Epithelial cell of proximal tubule (primary cell): ENCODE measurements at places on chromosomes 12 and 14. TPM values are rescaled to one million over a fixed set of nuclear protein-coding genes. Genes with fewer than 3 reads are reported as not detected.

DNA sequence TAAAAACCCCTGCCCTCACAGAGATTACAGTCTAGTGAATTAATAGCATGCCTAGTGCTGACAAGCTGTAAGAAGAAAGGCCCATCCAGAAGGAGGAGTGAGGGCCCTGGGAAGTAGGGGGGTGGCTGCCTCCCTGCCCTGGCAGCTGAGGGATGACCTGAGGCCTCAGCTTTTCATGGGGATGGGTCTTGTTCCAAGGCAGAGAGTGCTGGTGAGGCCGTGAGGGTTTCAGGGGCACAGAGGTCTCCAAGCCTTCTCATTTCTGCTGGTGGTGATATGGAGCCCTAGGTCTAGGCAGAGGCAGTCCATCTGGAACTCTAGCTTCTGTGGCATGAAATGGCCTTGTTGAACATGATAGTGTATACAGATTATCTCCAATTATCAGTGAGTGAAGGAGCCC lies 114.4 kb downstream of the ZFP36L1 start:
- no peak for DNase-seq

- DNase-seq: no peak
These were observed 99.8 kb downstream of the DAD1 start for GRCh38 chr14:22489244-22489545.

- no peak for DNase-seq
These were observed 27.6 kb downstream of the TDP1 start for GRCh38 chr14:89983375-89983774.

- no peak for DNase-seq
These were observed 7.7 kb downstream of the GATC start for GRCh38 chr12:120453977-120454376.

DNA sequence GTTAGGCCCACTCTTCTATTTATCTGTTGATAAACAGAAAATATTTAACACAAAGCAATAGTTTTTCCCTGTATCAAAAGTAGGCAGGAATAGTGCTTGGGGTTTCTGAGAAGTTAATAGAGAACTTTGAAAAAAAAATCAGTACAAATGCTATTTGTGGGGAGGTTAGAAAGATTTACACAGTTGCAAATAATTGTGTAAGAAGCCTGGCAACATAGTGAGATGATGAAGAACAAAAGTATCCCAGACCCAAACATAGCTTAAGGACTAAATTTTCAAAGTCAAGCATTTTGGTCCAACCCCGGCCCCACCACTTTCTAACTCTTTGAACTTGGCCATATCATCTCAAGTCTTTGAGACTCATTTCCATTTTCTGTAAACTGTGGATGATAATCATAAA lies 687.5 kb upstream of the TMEM132C start:
- DNase-seq: no peak

DNA sequence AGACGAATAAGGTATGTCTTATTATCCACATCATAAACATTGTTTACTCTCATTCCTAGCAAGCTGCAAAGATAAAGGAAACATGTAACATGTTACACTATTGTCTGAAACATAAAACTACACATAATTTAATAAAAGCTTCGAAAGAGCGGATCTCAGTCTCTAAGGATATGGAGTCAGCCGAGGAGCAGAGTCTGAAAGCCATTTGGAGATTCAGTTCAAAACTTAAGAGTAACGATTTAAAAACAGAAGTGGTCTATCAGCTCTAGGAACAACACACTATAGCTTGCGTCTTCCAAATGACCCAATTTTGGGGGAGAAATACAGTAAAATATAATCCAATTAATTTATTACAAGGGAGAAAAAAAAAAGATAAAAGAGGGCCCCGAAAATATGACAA lies 775 bp downstream of the NEMF start:
- no peak for DNase-seq

DNA sequence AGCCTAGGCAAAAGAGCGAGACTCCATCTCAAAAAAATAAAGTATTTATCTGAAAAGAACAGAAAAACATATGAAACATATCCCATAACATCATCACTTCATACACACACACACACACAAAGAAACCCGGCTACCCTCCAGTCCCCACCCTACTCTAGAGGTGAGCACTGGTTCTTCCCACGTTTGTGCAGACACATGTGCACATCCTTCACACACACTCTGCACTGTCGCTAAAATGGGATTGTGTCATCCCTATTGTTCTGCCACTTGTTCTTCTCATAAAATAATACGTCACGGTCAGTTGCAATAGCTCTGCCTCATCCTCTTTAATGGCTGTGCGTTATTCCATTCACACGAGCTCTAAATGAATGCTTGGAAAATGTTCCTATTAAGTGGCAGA lies 85.9 kb upstream of the ANO2 start:
- no peak for DNase-seq

- no peak for DNase-seq
These were observed 116.2 kb downstream of the EGLN3 start for GRCh38 chr14:33834466-33835260.

- no peak for DNase-seq
These were observed 360.4 kb downstream of the RGS6 start for GRCh38 chr14:72292689-72293024.

GRCh38 chr14:64581363-64581762 lies 31.6 kb downstream of the PPP1R36 start:
- no peak for DNase-seq

DNA sequence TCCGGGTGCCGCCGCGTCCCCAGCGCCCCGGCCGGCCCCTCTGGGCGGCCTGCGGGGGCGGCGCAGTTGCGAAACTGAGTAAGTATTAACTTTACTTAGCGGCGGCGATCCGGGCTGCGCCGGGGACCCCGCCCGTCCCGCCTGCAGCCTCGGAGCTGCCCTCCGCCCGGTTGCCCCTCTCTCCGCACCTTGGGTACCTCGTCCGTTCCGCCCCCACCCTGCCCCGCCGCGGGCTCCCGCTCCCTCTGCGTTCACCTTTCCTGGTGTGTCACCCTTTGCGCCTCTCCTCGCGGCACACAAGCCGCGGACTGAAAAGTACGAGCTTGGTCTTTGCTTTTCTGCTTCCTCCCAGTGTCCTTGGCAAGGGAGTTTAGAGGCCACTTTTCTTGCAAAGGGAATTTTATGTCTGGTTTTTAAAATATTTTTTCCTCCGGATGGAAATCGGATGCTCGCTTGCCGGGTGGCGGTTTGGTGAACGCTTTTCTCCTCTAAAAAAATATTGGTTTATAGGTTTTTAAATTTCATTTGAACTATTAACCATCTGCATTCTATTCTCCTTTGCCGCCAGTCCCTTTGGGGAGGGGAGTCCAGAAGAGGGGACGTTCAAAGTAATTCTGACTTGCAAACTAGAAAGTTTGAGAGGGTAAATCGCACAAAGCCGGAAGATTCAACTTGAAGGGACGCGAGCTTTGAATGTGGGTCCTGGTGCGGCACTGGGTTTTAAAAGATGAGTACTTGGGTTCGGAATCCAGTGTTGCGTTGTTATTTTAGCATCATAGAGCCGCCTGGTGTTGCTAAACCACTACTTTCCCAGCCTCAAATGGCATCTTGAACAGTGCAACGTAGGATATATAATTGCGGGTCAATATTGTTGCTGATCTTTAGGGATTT lies 834 bp downstream of the RASSF8 start:
- no peak for DNase-seq

DNA sequence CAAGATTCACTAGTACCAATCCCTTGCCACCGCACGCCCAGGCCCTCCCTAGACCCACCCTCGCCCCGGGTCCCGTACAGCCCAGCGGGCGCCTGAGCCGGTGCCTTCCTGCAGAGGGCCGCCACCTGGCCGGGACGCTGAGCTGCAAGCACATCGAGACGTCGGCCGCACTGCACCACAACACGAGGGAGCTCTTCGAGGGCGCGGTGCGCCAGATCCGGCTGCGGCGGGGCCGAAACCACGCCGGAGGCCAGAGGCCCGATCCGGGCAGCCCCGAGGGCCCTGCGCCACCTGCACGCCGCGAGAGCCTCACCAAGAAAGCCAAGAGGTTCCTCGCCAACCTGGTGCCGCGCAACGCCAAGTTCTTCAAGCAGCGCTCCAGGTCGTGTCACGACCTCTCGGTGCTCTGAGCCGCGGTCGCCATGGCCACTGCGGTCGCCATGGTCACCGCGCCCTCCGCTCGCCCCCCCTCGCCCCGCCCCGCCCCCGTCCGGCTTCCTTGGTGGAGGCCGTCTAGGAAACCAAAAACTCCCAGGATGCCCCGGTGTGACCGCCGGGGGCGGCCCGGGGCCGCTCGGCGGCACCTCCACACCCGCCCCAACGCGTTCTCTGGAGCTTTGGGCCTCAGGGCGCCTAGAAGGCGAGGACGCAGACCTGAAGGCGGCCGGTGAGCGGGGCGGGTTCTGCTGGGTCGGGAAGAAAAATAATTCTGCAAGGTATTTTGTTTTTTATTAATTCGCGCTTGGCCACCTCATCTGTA lies 3.7 kb downstream of the REM2 start:
- DNase-seq: no peak

GRCh38 chr14:95516554-95517181 lies at the start of gene SYNE3:
TSS of gene SYNE3 (minus strand) at chr14:95516650. CDS start at chr14:95475821, 40,829 bp downstream.
- DNase-seq: no peak

DNA sequence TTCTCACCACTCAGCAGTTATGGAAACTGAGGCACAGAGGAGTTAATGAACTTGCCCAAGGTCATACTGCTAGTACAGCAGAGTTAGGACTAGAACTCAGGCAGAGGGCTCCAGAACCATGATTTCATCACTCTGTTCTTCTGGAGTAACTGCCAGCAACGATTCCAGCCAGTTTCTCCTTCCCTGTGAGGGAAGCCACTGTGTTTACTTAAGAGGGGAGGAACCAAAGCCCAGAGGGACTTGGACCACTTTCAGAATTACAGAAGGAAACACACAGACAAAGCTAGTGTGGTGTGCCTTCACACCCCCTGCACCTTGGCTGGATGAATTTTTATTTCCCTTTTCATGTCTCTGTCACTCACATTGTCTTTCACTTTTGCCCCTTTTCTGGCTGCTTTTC lies 398.2 kb downstream of the DPF3 start:
- DNase-seq: no peak

The PROX2 gene
- total RNA-seq: not detected in 2 replicates

The PCED1B gene
- total RNA-seq: 3.1 and 9.0 TPM in 2 replicates

The TOMM20L gene
- total RNA-seq: not detected in 2 replicates

The NELL2 gene
- 0.46 and 4.1 TPM in 2 replicates for total RNA-seq

The CRACR2A gene
- 1.7 and 4.5 TPM in 2 replicates for total RNA-seq

The ALDH1L2 gene
- total RNA-seq: 1.5 and 1.7 TPM in 2 replicates

The BRMS1L gene
- 3.7 and 5.2 TPM in 2 replicates for total RNA-seq

The RASSF9 gene
- 1.8 and 3.8 TPM in 2 replicates for total RNA-seq

The TAS2R10 gene
- total RNA-seq: 0.14 TPM in 1 of 2 replicates, not detected in the other

The DEPDC4 gene
- 1.0 and 3.4 TPM in 2 replicates for total RNA-seq
